ENCODE measurements at places on chromosomes 11 and 22.

DNA sequence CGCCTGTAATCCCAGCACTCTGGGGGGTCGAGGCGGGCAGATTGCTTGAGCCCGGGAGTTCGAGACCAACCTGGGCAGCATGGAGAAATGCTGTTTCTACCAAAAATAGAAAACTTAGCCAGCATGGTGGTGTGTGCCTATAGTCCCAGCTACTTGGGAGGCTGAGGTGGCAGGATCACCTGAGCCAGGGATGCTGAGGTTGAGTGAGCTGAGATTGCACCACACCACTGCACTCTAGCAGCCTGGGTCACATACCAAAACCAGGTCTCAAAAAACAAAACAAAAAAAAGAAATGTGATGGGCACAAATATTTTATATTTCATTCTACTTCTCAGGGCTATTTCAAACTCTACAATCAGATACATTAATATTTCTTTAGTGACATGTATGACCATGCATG is 25.7 kb downstream of the TTC17 start:
- no peak for DNase-seq

GRCh38 chr22:24392218-24392931 is 35.0 kb upstream of the ADORA2A start:
- no peak for DNase-seq

GRCh38 chr11:85132851-85133585 is 494.1 kb downstream of the DLG2 start:
- DNase-seq: no peak

DNA sequence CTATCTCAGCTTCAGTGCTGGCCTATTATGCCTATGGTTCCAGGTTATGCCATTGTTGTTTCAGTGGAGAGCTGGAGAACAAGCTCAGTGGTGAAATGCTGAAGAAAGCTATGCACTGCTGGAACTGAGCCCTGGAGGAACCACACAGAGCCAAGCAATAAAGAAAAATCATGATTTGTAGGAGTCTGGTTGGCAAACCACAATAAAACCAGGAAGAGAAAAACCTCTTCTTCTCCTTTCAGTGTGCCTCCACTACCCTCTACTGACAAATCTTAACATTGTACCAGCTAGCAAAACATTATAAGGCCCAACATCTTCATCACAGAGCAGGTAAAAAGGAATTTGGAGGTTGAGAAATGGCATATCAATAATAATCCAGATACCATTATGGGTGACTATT is 5.3 kb downstream of the OR51F2 start:
- no peak for DNase-seq

- DNase-seq: no peak
These were observed 64.8 kb downstream of the APOL5 start for GRCh38 chr22:35782504-35782903.

DNA sequence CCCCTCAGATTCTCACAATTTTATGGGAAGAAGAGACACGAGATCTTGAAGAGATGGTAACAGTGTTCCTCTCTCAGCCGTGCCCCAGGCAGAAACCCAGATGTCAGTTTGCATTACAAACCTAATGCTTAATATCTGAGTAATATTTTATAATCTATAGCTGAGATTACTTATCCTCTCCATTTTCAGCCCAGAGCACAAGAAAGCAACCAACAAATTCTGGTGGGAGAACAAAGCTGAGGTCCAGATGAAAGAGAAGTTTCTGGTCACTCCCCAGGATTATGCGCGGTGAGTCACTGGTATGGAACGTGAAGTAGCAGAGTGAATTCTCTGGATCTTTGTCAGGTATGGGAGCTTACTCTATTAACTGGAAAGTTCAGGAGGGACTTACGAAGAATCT is 884 bp downstream of the CENATAC start:
- DNase-seq: no peak

GRCh38 chr11:47552056-47552565 is 821 bp downstream of the CELF1 start:
- DNase-seq: no peak

DNA sequence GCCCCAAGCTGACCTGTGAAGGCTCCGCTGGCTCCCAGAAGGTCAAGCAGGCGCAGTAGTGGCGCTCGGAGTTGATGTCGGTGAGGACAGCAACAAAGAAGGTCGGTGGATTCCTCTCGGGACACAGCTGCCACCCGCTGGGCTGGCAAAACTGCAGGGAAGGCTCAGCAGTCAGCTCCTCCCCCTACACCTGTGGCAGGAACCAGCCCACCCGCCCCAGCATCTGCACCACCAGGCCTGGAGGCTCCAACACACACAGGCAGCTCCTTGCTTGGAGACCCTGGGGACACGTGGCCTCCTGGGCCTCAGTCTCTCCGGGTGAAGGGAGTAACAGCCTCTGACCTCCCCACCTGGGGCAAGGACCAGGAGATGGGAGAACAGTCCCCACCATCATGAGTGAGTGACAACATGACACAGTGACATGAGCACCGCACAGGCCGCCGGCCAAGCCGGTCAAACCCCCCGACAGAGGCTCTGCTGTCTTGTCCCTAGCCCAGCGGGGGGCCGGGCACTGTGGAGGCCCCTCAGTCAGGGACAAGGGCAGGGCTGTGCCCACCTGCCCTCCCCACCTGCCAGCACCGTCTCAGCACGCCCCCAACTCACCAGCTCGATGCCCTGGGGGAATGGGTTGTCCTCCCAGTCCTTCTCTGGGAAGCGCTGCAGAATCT is 6.9 kb downstream of the SBF1 start:
- DNase-seq: no peak

GRCh38 chr11:3120071-3120792 is 44.9 kb downstream of the OSBPL5 start:
- DNase-seq: peak; percentile 18

DNA sequence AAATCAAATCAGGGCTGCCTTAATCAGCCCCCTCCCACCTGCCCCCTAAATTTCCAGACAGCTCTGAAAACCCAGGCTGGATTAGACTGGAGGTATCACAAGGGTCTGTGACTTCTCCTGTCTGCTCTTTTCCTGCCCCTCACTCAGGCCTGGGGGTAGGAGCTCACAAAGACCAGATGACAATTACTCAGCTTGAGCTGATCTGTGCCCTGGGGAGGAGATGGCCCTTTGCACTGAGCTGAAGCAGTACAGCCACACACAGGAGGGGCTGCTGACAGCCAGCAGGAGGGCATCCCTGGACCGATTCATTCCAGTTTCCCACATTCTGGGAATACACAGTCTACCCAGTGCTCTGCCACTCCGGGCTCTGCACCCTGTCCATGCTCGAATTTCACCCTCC is 4.2 kb downstream of the ABCC8 start:
- no peak for DNase-seq

- DNase-seq: no peak
These were observed 14.2 kb upstream of the ISX start for GRCh38 chr22:35051791-35052190.

All from mesothelial cell of epicardium (in vitro differentiated cells).